Muscle of arm (tissue), 14 donors: ENCODE measurements at places on chromosomes 12 and 14. TPM values are rescaled to one million over a fixed set of nuclear protein-coding genes. Genes with fewer than 3 reads are reported as not detected.

Gene GLI1
- 11.5 TPM for polyA plus RNA-seq

DNA sequence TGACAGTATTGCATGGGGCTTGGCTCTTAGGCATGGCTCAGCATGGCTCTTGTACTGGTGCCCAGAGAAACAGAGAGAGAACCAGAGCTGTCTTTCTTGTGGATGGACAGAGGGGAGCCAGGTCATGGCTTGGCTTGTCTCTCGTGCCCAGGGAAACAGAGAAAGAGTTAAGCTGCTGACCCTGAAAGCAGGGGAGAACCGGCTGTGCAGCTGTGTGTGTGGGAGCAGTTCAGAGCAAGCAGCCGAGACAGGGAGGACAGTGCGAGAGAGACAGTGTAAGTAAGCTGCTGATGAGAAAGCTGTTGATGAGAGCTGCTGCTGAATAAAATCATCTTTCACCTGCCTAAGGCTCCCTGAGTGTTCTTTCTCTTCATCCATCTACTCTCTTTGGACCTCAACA, 61.3 kb upstream of the DDHD1 start:
- no peak for DNase-seq

Gene RNASE11
- polyA plus RNA-seq = not detected

DNA sequence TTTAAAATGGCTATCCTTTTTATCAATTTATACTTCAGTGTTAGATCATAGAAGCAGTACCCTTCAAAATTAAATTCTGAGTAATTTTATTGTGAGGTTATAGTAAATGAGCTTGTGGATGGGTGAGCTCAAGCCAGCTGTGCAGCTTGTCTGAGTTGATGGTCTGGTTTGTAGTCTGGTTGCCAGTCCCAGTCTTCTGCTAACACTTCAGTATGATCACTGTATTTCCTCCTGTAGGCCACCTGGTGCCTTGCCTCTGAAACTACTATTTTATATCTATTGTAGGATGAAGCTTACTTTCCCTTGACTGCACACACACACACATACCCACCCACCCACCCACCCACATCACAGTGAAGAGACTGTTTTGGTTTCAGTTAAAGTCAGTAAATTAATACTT, 496.4 kb downstream of the PCNX1 start:
- no peak for DNase-seq

- DNase-seq = no peak
Observed at GRCh38 chr14:35556548-35556947, 22.6 kb downstream of the INSM2 start.

Gene PGF
- 21.1 TPM for polyA plus RNA-seq

DNA sequence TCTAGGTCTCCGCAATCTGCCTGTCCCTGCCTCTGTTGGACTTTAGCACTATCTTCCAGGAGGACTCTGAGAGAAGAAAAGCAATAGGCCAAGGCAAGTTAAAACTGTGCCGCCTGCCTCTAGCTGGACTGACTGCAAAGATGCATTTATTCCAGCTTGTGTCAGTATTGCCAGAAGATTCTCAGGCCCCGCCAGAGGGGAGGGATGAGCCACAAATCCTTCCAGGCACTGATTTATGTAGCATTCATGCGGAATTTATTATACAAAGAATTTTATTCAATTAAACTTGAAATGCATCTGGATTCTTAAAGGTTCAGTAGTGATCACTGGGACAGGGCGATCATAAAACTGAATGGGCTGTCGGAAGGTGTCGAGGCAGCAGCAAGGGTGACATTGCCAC, 19.8 kb downstream of the MMAB start:
- DNase-seq = peak; percentile 7

GRCh38 chr14:72615451-72616121, 278.3 kb downstream of the DPF3 start:
- no peak for DNase-seq

DNA sequence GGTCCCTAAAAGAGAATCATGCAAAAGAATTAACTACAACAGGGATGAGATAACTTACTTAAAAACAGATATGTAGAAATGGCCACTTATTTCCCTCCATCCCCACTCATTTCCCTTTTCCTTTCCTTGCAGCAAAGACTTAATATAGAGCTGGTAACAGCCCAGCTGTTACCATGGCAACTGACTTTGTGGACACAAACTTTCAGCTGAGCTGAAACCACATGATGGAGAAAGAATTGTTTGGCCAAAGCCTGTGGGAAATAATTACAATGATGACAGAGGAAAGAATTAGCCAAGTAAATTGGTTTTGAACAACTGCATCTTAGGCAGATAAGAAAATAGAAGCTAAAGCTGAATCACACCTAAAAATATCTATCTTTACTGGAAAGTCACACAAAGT, 364.9 kb downstream of the GALC start:
- peak; percentile 95 for DNase-seq

DNA sequence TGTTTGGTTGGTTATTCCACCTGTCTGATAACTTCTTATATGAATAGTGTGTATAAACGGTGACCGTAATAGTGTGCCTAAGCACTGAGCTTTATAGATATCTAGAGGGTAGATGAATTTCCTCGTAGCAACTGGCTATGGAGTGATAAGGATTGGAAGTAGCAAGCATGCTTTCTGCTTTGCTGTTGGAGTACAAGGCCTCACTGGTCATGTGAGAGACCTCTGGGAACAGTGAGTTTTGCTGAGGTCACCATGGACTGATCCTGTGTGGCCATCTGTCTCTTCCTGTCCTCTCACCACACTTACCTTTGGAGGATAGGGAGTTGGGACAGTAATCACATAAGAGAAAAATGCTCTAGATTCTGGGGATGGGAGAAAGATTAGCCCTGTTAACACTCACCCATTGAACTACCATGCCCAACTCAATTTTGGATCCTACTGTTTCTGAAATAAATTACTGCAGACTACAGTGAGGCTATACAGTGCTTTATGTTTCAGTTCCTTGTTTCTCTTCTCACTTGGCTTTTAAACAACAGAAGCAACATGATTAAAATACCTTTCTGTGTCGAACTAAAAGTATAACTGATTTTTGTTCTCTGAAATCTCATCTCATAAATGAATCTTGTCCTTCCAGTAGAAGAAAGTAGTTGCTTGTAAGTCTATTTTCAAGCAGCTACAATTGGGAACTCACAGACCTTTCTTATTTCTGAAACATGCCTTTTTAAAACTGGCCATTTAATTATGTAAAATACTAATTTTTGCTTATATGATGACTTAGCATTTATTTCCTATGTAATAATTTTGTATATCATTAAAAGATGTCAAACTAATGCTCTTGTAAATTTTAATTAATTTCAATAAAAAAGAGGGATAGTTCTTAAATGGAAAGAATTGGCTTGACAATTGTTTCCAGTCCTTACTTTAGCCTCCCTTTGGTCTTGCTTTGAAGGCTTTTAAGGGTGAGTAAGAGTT, 8.3 kb downstream of the TMX1 start:
- no peak for DNase-seq

DNA sequence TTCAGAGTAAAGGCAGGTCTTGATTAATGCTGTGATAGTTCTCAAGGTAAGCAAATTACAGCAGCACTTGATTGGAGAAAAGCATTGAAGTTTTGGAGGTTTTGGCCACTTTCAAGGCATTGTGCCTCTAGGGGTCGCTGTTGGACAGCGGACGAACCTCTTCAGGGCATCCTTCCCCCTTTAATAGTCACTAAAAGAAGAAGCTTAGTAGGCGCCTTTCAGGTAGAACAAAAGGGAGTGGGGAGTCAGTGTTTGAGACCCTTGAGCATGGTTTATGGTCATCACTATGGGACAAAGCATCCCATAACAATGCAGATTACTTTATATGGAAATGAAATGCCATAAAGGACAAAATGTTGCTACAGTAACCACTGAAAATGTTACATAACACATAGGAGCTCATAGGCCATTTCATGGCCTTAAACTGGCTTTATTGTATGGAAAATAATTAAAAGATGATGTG, 199.5 kb upstream of the DCN start:
- peak; percentile 92 for DNase-seq

DNA sequence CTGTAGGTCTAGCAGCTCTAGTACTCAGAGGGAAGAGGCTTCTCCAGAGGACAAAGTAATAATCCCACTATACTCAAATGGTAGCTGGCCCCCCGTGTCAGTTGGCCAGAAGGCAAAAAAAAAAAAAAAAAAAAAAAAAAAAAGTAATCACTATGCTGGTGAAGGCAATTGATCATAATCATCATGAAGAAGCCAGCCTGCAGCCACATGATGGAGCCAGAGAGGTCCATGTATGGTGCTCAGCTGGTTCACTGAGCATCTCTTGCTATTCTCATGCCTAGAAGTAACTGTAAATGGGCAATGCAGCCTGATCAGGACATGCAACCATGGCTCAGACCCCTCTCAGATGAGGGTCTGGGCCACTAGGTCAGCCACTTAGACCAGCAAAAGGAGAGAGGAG, 378.8 kb downstream of the MED13L start:
- DNase-seq = no peak

DNA sequence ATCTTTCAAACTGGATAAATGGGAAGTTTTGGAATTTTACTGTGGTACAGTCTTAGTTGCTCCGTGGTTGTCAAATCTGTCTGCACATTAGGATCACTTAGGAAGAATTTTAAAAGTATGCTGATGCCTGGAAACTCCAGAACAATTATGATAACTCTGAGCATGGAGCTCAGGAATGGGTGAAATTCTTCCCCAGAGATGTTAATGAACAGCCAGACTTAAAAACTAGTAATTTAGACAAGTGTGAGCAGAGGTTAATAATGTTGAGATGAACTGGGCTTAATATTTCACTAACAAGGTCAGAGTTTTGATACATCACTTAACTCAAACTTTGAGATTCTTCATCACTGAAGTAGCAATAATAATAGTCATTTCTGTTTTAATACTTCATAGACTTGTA, 94.5 kb downstream of the NTS start:
- DNase-seq = no peak

DNA sequence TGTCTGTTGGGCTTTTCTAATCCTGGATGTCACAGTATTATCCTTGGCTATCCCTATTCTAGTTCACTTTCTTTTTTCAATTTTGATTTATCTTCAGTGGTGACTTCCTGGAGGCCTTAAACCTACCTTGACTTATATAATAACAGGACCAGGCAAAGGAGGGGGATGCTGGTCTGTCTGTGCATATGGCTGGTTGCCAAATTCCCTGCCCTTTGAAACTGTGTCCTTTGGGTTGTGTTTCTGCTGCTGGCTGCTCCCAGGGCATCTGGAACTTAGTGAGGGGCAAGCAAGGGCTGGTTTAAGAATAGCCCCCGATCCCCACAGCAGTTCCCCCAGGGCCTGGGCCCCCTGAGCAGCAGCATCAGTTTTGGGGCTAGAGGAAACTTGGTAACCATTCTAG, 96.0 kb upstream of the MAX start:
- no peak for DNase-seq

DNA sequence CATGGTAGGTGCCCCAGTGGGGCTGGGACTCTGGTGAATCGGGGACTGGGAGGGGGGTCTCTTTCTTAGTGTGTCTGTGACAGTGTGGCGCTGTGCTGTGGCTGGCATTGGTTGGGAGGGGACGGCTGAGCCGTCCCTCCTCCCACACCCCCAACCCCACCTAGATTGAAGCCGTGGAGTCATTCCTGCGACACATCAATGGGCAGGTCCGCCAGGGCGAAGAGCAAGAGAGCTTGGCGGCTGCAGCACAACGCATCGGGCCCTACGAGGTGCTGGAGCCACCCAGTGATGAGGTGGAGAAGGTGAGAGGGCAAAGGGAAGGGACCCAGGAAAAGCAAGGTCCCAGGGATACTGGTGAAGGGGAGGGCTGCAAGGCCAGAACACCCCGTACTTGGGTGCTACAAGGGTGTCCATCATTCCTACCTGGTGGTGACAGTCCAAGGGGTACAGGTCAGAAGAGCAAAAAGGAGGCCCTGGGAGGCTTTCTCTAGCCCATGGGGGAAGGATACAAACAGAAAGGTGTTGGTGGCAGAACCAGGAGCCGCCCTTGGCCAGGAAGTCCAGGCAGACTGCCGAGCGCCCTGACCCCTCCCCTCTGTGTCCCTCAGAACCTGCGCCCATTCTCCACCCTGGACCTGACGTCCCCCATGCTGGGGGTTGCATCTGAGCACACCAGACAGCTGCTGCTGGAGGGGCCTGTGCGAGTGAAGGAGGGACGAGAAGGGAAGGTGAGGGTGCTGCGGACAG, 7.4 kb downstream of the PLEKHG6 start:
- no peak for DNase-seq

Gene GPR162
- polyA plus RNA-seq = 17.8 TPM

DNA sequence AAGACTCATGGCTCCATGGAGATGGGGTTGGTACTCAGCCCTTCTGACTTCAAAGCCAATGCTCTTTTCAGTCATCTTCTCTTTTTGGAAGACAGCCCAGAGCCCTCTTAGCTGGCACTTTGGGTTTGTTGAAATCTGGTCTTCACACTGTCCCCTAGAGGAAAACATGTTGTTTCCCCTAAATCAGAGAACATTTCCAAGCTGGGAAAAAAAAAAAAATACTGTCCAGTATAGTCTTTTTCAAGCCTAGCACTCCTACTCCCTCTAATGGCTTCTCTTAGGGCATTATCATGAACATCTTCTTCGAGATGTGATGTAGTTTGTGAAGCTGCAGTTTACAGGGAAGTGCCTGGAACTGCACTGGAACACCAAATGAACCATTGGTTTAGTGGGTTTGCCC, 3.0 kb upstream of the ZC3H14 start:
- DNase-seq = no peak

DNA sequence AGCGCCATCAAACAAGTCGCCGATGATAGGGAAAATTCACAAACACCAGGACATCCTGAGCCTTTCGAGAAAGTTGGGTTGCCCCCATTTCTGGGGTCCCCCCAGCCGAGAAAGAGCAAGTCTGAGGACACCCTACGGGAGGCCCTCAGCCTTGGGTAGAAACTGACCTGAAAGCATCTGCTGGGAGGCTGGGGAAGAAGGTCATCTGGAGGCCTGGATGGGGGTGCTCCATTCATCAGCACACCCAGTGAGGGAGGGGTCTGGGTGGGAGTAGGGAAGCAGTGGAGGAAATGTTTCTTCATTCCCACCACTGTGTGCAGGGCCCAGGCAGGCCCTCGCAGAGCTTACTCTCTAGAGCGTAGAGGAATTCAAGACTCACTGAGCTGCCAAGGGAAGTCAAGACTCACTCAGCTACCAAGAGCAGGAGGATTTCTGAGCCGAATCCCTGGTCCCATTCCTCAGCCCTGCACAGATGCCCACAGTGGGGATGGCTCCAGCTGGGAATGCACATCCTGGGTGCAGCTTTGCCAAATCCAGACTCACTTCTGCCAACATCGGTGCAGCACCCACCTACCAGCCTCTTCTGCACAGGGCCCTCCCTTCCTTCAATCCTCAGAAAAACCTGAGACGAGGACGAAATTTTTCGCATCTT, 38.1 kb downstream of the DIO3 start:
- no peak for DNase-seq

GRCh38 chr12:59665701-59666100, 69.9 kb downstream of the SLC16A7 start:
- no peak for DNase-seq

Gene CLEC7A
- polyA plus RNA-seq = 3.2 TPM

- DNase-seq = no peak
Observed at GRCh38 chr12:129337413-129337812, 484.1 kb downstream of the GLT1D1 start.

GRCh38 chr12:51419425-51420193, 5.0 kb upstream of the SLC4A8 start:
- DNase-seq = no peak

- no peak for DNase-seq
Observed at GRCh38 chr12:49893753-49894750, 9.6 kb downstream of the FAIM2 start.
